ENCODE measurements at places on chromosomes 3 and 15.

DNA sequence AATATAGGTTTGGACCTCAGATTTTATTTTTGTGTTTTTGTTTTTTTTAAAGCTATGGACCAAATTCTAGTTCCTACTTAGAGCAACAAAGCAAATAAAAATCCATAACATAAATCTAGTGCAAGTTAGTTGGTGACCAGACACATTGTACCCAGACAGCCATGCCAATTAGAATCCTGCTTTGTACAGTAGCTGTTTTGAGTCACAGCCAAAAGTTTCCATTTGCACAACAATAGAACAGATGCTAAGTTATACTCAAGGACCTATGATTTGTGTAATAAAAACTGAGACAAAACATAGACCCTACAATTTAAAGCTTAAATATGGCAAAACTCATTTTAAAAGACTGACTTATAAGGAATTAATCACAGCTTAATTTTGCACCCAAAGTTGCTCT is 513.1 kb upstream of the CBLB start:
- H3K27ac ChIP-seq, result no peak overlapping the region
- peaks cover 1% of the 10 kb centered on the region for H3K27me3 ChIP-seq
- no peak overlapping the region for H3K4me3 ChIP-seq

DNA sequence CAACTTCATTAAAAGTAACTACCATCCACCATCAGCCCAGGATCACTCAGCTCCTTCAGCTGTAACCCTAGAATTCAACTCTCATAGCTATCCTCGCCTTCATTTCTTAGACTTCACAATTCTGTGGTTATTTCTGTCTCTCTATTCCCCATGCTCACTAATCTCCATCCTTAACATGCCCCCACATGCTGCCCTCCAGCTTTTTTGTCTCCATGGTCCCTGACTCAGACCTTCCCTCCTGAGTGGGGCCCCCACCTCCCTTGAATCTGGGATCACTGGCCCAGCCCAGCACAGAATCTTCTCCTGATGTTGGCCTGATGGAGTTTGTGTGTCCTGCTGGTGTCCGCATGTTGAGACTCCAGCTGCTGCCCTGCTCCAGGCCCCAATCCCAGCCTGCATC is 41.7 kb downstream of the CHST14 start:
- no peak overlapping the region for H3K27ac ChIP-seq
- peaks cover 68% of the 10 kb centered on the region for H3K27me3 ChIP-seq
- H3K4me1 ChIP-seq, result peaks cover 17% of the 10 kb centered on the region
- no peaks in the 10 kb centered on the region for H3K36me3 ChIP-seq
- H3K4me3 ChIP-seq, result peak overlapping the region; percentile 47
- DNase-seq, result no peak

- peak overlapping the region; percentile 95 for H3K4me3 ChIP-seq
- H3K4me1 ChIP-seq, result peaks cover 35% of the 10 kb centered on the region
- DNase-seq, result peak; percentile 51
Observed at GRCh38 chr3:48897460-48898376, 964 bp downstream of the SLC25A20 start.

DNA sequence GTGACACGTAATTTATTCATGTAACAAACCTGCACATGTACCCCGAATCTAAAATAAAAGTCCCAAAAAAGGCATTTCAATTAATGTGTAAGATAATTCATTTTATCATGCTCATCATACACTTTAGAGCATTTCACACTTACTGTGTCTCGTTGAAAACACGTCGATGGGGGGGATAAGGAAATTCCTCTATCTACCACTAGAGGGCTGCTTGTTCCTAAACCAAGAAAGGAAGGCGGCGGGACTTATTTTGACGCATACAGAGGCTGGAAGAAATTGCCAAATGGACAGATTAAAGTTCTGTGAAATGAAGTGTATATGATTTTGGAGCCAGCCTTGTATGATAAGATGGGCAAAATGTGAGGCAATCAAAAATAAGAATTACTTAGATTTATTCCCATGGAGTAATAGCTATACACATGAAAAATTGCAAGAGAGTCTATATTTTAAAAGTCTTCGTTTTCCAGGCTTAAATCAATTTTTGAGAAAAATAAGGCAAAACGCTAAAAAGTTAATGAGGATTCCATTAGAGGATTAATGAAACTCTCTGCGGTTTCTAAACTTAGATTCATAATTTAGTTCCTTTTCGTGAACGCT is 346.8 kb downstream of the CNTN3 start:
- H3K36me3 ChIP-seq, result no peaks in the 10 kb centered on the region
- no peaks in the 10 kb centered on the region for H3K27me3 ChIP-seq
- H3K4me1 ChIP-seq, result no peaks in the 10 kb centered on the region
- H3K27ac ChIP-seq, result no peak overlapping the region
- no peak for DNase-seq

DNA sequence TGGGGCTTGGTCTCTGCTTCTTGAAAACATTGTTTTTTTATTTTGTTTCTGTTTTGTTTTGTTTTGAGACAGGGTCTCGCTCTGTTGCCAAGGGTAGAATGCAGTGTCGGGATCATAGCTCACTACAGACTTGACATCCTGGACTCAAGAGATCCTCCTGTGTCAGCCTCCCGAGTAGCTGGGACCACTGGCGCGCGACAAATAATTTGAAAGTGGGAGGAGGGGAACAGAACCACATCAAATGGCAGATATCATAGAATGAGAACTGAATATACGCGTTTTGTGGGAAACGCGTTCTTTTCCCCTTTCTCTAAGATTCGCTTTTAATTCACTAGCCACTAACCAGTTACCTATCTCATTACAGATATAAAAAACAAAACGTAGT is 641 bp upstream of the VPS13C start:
- peaks cover 18% of the 10 kb centered on the region for H3K4me1 ChIP-seq
- H3K27ac ChIP-seq, result peak overlapping the region; percentile 99
- peak overlapping the region; percentile 99 for H3K4me3 ChIP-seq
- peaks cover 19% of the 10 kb centered on the region for H3K27me3 ChIP-seq
- DNase-seq, result no peak

GRCh38 chr3:50542177-50543034 is 25.1 kb downstream of the C3orf18 start:
- H3K36me3 ChIP-seq, result no peaks in the 10 kb centered on the region
- peaks cover 1% of the 10 kb centered on the region for H3K4me1 ChIP-seq

DNA sequence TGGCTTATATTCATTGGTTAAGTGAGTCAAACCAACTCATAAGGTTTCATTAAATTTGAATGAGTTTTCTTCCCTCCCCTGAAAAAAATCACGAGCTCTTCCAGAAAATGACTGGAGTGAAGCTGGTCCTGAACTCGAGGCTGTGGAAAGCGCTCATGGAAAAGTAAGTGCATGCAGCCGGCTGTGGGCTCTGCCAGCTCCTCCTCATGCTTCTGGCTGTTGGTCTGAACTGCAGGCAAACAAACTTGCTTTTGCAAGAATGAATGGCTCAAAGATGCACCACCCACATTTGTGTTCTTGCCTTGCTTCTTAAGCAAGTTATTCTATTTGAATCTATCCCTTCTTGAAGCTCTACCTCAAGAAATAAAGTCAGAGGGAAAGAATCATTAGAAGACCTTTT is 6.2 kb downstream of the ETV5 start:
- H3K36me3 ChIP-seq, result no peaks in the 10 kb centered on the region
- no peak for DNase-seq
- peaks cover 86% of the 10 kb centered on the region for H3K27me3 ChIP-seq
- peaks cover 8% of the 10 kb centered on the region for H3K4me1 ChIP-seq

DNA sequence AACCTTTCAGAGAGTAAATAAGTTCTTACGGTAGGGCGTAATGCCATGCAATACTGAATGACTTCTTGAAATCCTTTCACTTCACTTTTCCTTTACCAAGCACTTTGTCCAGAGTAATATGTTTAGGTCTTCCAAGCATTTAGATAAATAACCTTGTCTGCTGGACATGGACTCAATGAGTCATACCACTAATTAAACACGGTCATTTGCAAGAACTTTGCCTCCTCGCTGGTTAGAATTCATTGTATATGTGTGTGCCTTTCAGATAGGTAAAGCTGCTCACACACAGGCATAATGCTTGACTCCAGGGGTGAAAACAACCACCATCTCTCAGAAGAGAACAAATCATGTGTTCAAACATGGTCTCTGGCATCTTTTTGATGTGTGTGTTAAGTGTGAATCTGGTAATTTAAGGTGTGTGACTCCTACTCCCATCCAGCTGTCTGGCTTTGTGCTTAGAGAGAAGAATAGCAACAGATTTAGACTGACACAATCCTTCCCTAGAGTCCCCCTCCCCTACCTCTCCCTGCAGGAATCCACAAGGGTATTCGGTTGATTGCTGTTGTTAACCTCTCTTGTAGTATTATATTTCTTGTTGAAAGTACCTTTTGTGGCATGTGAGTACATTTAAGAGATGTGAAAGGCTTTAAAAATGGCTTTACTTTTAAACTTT is 419.0 kb downstream of the CNTN4 start:
- no peaks in the 10 kb centered on the region for H3K36me3 ChIP-seq
- H3K4me3 ChIP-seq, result no peak overlapping the region
- H3K4me1 ChIP-seq, result no peaks in the 10 kb centered on the region
- DNase-seq, result no peak
- no peaks in the 10 kb centered on the region for H3K27me3 ChIP-seq
- no peak overlapping the region for H3K27ac ChIP-seq

GRCh38 chr3:27533718-27534573 is 49.8 kb upstream of the SLC4A7 start:
- peaks cover 2% of the 10 kb centered on the region for H3K27me3 ChIP-seq
- DNase-seq, result no peak
- H3K4me3 ChIP-seq, result peak overlapping the region; percentile 15
- H3K27ac ChIP-seq, result peak overlapping the region; percentile 76

Data from activated naive CD8-positive, alpha-beta T cell treated with anti-CD3 and anti-CD28 coated beads, Interleukin-2, amount 10 ng/mL, durations not matched to agents 7 days and 5 days (primary cell).